ENCODE measurements at places on chromosomes 2 and 18.

GRCh38 chr2:211132046-211132445, 575.6 kb downstream of the CPS1 start:
- no peak for DNase-seq

DNA sequence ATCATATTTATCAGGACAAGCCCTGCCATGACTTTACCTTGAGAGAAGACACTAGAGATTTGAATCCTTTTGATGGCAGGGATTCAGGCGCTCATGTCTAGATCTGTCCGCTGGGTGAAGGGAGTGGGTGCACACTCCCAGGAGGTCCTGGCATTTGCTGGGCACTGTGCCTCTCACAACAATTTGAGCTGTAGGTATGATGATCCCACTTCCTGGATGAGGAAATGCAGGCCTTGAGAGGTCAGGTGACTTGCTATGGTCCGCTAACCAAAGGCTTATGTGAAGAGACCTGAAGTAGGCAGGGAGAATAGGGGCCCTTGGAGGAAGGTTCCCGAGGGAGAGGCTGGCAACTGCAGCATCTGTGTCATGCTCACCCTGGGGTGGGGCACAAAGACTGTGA, 206.1 kb downstream of the HAUS1 start:
- DNase-seq: no peak

- no peak for DNase-seq
Measured at GRCh38 chr18:27763936-27764335, 413.0 kb downstream of the CDH2 start.

DNA sequence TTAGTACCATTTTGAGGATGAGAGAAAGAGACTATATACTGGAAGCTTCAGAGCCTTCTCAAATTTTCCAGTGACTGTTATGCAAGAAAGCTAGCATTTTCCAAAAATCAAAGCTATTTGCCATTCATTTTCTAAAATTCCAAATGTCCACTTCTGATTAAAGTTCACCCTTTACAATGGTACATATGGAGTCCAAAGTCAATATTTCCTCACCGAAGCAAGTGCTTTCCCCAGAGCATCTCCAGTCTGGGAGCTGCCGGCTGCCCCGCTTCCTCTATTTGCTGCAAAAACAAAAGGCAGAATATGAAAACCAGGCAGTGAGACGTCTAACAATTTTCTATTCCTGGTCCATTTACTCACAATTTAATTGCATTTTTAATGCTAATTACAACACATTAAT, 302.0 kb upstream of the CCDC68 start:
- DNase-seq: peak; percentile 19

DNA sequence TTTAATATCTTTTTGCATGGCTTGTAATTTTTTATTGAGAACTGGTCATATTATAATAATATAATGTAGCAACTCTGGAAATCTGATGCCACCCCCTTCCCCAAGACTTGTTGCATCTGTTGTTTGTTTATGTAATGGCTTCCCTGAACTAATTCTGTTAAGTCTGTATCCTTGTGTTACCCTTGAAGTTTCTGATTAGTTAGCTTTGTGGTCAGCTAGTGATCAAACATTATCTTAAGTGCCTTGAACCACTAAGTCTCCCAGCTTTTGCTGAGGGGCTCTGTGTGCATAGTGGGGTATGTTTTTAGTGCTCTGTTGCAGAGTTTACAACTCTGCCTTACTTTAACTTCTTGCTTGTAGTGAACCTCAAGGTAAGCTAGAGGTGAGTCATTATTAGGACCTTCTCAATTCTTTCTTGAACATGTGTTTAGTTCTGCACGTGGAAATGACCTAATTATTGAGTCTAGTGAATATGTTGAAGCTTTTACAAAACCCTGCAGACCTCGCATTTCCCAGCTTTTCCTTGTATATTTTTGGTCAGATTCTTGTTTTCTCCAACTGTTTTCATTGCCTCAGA, 24.8 kb downstream of the SMCHD1 start:
- no peak for DNase-seq

DNA sequence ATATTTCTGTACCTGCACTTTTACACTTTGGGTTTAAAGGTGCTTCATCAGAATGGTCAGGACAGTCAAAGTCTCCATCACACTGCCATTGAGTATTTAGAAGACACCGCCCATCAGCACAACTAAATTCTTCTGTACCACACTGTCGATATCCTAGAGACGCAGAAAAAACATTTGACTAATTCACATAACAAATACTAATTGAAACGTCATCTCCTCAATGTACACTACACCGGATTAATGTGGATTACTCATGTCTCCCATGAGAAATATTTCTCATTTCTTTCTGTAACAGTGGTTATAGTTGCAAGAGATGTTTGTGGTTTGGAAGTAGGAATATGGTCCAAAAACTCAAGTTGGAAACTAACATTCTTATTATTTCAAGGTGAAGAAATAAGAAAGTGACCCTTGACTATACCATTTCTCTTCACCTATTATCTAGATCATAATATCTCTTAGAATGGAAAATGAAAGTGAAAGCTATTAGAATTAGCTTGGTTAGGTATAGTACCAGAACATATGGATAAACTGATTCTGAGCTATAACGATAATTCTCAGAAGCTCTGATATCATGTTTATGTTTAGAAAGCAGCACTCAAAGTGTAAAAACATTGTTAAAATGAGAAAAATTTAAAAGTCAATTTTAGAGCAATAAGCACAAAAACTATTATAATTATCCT, 1627.7 kb downstream of the LRP1B start:
- no peak for DNase-seq

DNA sequence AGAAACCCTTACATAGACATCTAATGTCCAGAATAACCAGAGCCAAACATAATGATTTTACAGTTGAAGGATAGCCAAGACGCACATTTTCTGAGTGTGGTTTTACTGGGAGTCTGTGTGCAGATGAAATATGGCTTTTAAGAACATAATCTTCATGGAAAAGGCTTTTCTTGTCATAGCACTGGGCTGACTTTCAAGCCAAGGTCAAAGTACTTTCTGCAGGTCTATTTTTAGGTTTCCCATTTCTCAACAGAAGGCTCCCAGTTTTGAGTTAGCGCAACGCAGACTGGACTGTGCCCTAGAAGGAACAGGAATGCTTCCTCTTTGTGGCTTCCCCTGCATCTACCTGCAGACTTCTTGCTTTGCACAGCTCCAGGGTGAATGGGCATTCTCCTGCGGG, 92.3 kb upstream of the UPP2 start:
- DNase-seq: peak; percentile 51

Data from MV-4-11 (cell line).